ENCODE measurements at places on chromosomes 13 and 19.

DNA sequence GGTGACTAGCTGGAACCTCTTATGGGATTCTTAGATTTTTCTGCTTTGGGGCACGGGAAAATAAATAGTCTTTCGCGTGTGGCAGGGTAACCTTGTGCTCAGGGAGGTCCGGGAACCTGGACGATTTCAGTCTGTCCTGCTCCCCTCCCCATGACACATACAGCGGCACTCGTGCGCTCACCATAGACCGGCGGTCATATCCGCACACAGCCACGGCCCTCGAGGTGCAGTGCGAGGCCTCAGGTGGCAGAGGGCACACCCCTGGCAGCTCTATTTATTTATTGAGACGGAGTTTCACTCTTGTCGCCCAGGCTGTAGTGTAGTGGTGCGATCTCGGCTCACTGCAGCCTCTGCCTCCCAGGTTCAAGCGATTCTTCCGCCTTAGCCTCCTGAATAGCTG lies 3.0 kb downstream of the ONECUT3 start:
- DNase-seq = no peak

- DNase-seq = no peak
Observed at GRCh38 chr13:99386495-99386894, 79.3 kb upstream of the GPR183 start.

- no peak for DNase-seq
Observed at GRCh38 chr19:3146677-3147100, 10.9 kb downstream of the GNA15 start.

- no peak for DNase-seq
Observed at GRCh38 chr13:44157606-44158005, 216.0 kb upstream of the SERP2 start.

- DNase-seq = no peak
Observed at GRCh38 chr13:113918580-113918979, 54.7 kb upstream of the GAS6 start.

DNA sequence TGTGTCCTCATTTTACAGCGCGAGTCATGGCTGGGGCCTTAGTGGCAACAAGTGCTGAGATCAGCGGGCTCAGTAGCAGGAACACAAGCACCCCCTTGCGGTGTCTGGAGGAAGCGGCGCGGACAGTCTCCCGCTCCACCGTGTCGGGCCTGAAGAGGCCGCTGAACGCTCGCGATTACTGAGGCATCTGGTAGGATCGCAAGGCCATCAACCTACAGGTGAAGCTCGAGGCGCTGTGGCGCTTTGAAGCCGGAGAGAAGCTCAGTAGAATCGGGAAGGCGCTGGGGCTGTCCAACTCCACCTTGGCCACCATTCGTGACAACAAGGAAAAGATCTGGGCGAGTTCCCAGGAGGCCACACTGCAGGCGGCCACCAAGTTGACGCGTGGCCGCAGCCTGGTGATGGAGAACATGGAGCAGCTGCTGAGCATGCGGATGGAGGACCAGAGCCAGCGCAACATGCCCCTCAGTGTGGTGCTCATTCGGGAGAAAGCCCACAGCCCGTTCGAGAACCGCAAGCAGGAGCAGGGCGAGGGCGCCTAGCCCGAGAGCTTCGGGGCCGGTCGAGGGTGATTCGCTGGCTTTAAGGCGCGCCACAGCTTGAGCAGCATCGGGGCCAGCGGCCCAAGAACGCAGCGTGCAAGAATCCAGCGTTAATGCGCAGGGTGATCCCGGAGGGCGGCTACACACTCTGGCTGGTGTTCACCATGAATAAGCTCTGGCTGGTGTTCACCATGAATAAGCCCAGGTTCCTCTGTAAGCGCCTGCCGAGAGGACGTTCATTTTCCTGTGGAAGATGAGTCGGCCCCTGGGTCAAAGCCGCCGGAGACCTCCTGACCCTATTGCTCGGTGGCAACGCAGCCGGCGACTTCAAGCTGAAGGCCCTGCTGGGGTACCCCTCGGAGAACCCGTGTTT lies 8.3 kb upstream of the MZF1 start:
- no peak for DNase-seq

GRCh38 chr13:23372264-23372906 lies 61.1 kb downstream of the SACS start:
- no peak for DNase-seq

GRCh38 chr19:1560286-1560882 lies 7.7 kb downstream of the MEX3D start:
- no peak for DNase-seq

- DNase-seq = no peak
Observed at GRCh38 chr13:65725006-65725405, 1505.1 kb downstream of the PCDH9 start.

GRCh38 chr19:42629191-42629590 lies 34.5 kb upstream of the CEACAM8 start:
- DNase-seq = no peak

GRCh38 chr19:56124578-56124977 lies 3.5 kb upstream of the ZNF787 start:
- no peak for DNase-seq

GRCh38 chr13:71499235-71499634 lies 367.8 kb downstream of the DACH1 start:
- no peak for DNase-seq

GRCh38 chr13:75946536-75947284 lies 310.6 kb downstream of the LMO7 start:
- DNase-seq = no peak

- no peak for DNase-seq
Observed at GRCh38 chr13:34391076-34391475, 551.0 kb upstream of the NBEA start.

GRCh38 chr13:54852831-54853230 lies 1824.2 kb downstream of the OLFM4 start:
- DNase-seq = no peak

Data from caudate nucleus (tissue), 63 donors.